ENCODE measurements at places on chromosomes 1 and 21.
A peak's percentile ranks its signal among the peaks of the same experiment; 100 is the strongest.

GRCh38 chr1:212545941-212546635 lies 62.5 kb upstream of the ATF3 start:
- H3K4me1 ChIP-seq, result peaks cover 16% of the 10 kb centered on the region
- no peaks in the 10 kb centered on the region for H3K36me3 ChIP-seq
- DNase-seq, result no peak
- no peak overlapping the region for H3K4me3 ChIP-seq
- H3K27me3 ChIP-seq, result peaks cover 2% of the 10 kb centered on the region

- no peaks in the 10 kb centered on the region for H3K27me3 ChIP-seq
- peaks cover 47% of the 10 kb centered on the region for H3K36me3 ChIP-seq
- H3K4me3 ChIP-seq, result no peak overlapping the region
- DNase-seq, result no peak
- H3K27ac ChIP-seq, result peak overlapping the region; percentile 37
Observed at GRCh38 chr1:31020007-31020790, 45.3 kb downstream of the PUM1 start.

GRCh38 chr1:241730031-241730430 lies 78.0 kb downstream of the WDR64 start:
- no peaks in the 10 kb centered on the region for H3K4me1 ChIP-seq
- no peak overlapping the region for H3K4me3 ChIP-seq
- no peaks in the 10 kb centered on the region for H3K36me3 ChIP-seq
- H3K27ac ChIP-seq, result no peak overlapping the region

- H3K36me3 ChIP-seq, result peaks cover 81% of the 10 kb centered on the region
- no peaks in the 10 kb centered on the region for H3K27me3 ChIP-seq
- DNase-seq, result no peak
Observed at GRCh38 chr21:43691086-43691795, 27.7 kb upstream of the PDXK start.

DNA sequence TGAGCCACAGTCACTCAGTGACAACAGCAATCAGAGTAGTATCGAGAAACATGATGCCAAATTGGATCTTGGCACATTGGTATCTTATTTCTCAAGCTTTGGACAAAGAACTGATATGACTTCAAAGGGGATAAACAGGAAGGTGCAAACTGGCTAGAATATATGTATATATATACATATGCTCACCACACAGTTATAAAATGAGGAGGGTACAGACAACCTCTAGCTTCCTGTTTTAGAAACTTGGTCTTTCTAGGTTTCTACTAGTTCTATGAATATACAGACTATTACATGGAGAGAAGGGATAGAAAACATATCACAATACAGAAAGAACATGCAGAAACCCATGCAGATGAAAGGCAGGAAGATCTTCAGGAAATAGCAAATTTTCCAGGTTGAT lies 292.1 kb upstream of the SNX7 start:
- no peaks in the 10 kb centered on the region for H3K4me1 ChIP-seq
- no peak for DNase-seq
- no peak overlapping the region for H3K27ac ChIP-seq
- no peaks in the 10 kb centered on the region for H3K27me3 ChIP-seq
- H3K4me3 ChIP-seq, result no peak overlapping the region

- no peaks in the 10 kb centered on the region for H3K27me3 ChIP-seq
- DNase-seq, result no peak
- H3K4me1 ChIP-seq, result peaks cover 26% of the 10 kb centered on the region
- peaks cover 66% of the 10 kb centered on the region for H3K36me3 ChIP-seq
Observed at GRCh38 chr1:11286735-11287410, 13.9 kb downstream of the UBIAD1 start.

GRCh38 chr1:166902279-166902678 lies 26.2 kb upstream of the TADA1 start:
- no peak overlapping the region for H3K27ac ChIP-seq
- H3K27me3 ChIP-seq, result peaks cover 9% of the 10 kb centered on the region
- DNase-seq, result no peak
- peaks cover 20% of the 10 kb centered on the region for H3K4me1 ChIP-seq
- H3K4me3 ChIP-seq, result no peak overlapping the region

DNA sequence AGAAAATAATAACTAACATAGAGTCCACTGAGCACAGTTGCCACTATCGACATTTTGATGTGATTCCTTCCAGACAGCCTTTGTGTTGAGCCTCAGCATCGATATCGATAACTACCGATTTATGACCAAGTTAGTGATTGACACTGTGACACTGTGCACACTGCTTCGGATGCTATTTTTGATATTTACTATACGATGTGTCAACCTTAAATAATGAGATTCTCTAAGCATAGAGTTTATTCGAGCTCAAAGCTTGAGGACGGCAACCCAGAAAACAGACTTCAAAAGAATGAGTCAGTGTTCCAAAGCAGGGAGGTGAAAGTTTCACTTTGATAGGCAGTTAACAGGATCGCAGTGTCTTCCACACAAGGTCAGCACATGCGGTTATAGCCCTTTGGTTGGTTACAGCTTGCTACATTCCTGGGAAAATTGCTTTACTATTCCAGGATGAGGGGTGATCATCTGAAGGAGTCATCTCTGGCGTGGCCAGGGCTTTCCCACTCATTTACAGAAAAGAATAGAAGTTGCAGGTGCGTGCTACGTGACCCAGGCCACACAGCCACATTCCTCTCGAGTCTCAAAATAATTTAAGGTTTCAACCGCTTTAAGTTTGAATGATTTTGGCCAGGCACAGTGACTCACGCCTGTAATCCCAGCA lies 53.6 kb upstream of the EFHD2 start:
- H3K27me3 ChIP-seq, result peaks cover 9% of the 10 kb centered on the region
- no peak for DNase-seq
- no peaks in the 10 kb centered on the region for H3K4me1 ChIP-seq
- no peak overlapping the region for H3K27ac ChIP-seq
- no peak overlapping the region for H3K4me3 ChIP-seq

GRCh38 chr1:74160046-74160445 lies 37.9 kb downstream of the LRRIQ3 start:
- no peak overlapping the region for H3K27ac ChIP-seq
- DNase-seq, result no peak
- no peaks in the 10 kb centered on the region for H3K27me3 ChIP-seq

- H3K36me3 ChIP-seq, result peaks cover 97% of the 10 kb centered on the region
- H3K4me1 ChIP-seq, result no peaks in the 10 kb centered on the region
- no peak for DNase-seq
- no peak overlapping the region for H3K27ac ChIP-seq
- no peak overlapping the region for H3K4me3 ChIP-seq
Observed at GRCh38 chr1:39333296-39333695, 128.8 kb downstream of the MACF1 start.

GRCh38 chr1:219151467-219151866 lies 22.2 kb upstream of the LYPLAL1 start:
- H3K27ac ChIP-seq, result no peak overlapping the region
- H3K4me3 ChIP-seq, result no peak overlapping the region
- no peaks in the 10 kb centered on the region for H3K36me3 ChIP-seq
- peaks cover 8% of the 10 kb centered on the region for H3K4me1 ChIP-seq
- no peak for DNase-seq
- H3K27me3 ChIP-seq, result peaks cover 1% of the 10 kb centered on the region

- no peaks in the 10 kb centered on the region for H3K36me3 ChIP-seq
- no peak for DNase-seq
- no peaks in the 10 kb centered on the region for H3K4me1 ChIP-seq
- H3K27me3 ChIP-seq, result no peaks in the 10 kb centered on the region
- no peak overlapping the region for H3K27ac ChIP-seq
- H3K4me3 ChIP-seq, result no peak overlapping the region
Observed at GRCh38 chr1:232393010-232393409, 236.9 kb downstream of the SIPA1L2 start.
